ENCODE measurements at places on chromosomes 1 and 21. TPM values are rescaled to one million over a fixed set of nuclear protein-coding genes. Genes with fewer than 3 reads are reported as not detected.

NBPF4 gene
- not detected for total RNA-seq

HMGCS2 gene
- not detected for total RNA-seq

VANGL2 gene
- 6.5 TPM for total RNA-seq

RCSD1 gene
- total RNA-seq = not detected

RGS18 gene
- total RNA-seq = not detected

LAMC1 gene
- 488 TPM for total RNA-seq

KRTAP13-2 gene
- not detected for total RNA-seq

S100A3 gene
- 31.2 TPM for total RNA-seq

SPRR5 gene
- total RNA-seq = not detected

CD1B gene
- total RNA-seq = not detected

HPCA gene
- total RNA-seq = under 0.01 TPM

BTG3 gene
- 43.2 TPM for total RNA-seq

HCRTR1 gene
- not detected for total RNA-seq

KIAA0319L gene
- total RNA-seq = 101 TPM

MFAP2 gene
- total RNA-seq = 132 TPM

CD52 gene
- total RNA-seq = not detected

LAX1 gene
- total RNA-seq = under 0.01 TPM

IL6R gene
- 5.5 TPM for total RNA-seq

LIPI gene
- not detected for total RNA-seq

AKNAD1 gene
- 3.5 TPM for total RNA-seq

FAM131C gene
- total RNA-seq = not detected

GJA9 gene
- 0.11 TPM for total RNA-seq

CLIC6 gene
- total RNA-seq = under 0.01 TPM

DPT gene
- total RNA-seq = not detected

OR2L2 gene
- total RNA-seq = not detected

FAM151A gene
- total RNA-seq = not detected

ALPL gene
- not detected for total RNA-seq

DENND2D gene
- 75.4 TPM for total RNA-seq

SYCP1 gene
- not detected for total RNA-seq

HSD17B7 gene
- total RNA-seq = 33.3 TPM

CLCN6 gene
- total RNA-seq = 5.5 TPM

AGBL4 gene
- total RNA-seq = not detected

SPRR1B gene
- not detected for total RNA-seq

TBX19 gene
- 3.1 TPM for total RNA-seq

TRIM46 gene
- 1.6 TPM for total RNA-seq

All from placental epithelial cell (primary cell).